ENCODE measurements at places on chromosomes 1 and 21.

DNA sequence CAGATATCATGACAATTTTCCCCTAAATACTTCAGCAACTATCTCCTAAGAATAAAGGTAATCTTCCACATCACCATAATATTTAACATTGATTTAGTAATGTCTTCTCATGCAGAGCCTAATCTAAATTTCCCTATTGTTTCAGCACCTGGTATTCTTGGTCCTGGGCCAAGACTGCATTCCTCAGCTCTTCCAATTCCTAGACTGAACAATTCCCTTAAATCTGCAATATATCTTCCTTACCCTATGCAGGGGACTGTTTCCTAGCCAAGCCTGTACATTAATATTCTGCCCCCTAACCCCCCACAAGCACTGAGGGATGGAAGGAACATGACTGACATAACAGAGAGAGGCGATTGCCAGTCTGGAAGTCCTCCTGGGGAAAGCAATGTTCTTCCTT is 28.7 kb upstream of the DISP1 start:
- no peak for DNase-seq

DNA sequence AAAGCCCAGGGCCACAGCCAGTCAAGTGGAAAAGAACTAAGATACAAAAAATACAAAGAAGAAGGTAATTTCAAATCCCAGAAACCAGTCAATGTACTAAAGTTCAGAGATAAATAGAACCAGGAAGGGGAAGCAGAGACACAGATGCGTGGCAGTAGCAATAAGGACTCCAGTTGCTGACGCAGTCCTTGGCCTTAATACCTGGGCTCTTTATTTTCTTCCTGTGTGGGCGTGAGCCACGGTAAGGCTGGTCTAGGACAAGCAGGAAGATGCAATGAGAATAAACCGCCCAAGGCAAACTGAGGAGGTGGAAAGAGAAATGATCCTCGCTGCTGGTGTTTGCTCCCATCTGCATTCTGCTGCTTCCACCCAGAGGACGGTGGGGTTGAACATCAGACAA is 65.6 kb upstream of the PLXNA2 start:
- DNase-seq: no peak

- peak; percentile 87 for DNase-seq
These were observed 41.4 kb downstream of the RNF115 start for GRCh38 chr1:145782272-145783099.

GRCh38 chr1:112146201-112146715 is 156.8 kb upstream of the KCND3 start:
- DNase-seq: no peak

DNA sequence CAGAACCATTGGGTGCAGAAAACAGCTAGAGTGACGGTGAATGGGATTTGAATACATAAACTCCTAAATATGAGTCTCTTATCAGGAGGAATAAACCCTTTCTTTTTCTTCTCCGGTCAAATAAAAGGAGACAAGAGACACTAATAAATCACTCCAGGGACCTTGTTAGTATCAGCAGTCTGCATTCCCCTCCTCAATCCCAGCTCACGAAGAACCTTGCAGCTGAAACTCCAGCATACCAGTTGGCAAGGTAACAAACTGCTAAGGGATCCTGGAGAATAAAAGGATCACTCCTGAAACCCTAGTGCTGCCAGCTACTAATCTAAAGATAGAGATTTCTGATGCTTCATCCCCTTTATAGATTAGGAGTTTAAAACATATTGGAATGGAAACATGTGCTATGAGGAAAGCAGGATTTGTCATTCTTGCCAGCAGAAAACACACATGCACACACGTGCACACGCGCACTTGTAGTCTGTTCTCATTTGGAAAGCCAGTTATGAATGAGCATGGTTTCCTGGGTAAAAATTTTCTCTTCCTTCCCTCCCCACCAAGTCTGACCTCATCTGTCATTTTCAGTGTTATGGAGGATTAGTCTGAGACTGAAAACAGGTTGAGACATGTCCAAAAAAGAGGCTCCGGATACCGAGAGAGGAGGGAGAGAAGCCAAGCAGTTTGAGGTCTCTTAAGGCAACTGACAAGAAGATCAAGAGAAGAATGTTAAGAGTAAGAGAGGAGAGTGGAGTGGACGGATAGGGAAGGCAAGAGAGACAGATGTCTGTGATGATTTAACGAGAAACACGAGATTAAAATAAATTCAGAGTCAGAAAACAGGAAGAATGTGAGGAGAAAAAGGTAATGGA is 10.9 kb downstream of the IER5 start:
- DNase-seq: no peak

- no peak for DNase-seq
These were observed 21.4 kb downstream of the AHCYL1 start for GRCh38 chr1:110005971-110006370.

GRCh38 chr1:16186655-16187235 is 25.7 kb downstream of the ARHGEF19 start:
- DNase-seq: no peak

GRCh38 chr1:204438628-204439027 is 27.0 kb upstream of the PPP1R15B start:
- DNase-seq: peak; percentile 94

GRCh38 chr1:43978264-43978550 is 803 bp upstream of the B4GALT2 start:
- DNase-seq: no peak

DNA sequence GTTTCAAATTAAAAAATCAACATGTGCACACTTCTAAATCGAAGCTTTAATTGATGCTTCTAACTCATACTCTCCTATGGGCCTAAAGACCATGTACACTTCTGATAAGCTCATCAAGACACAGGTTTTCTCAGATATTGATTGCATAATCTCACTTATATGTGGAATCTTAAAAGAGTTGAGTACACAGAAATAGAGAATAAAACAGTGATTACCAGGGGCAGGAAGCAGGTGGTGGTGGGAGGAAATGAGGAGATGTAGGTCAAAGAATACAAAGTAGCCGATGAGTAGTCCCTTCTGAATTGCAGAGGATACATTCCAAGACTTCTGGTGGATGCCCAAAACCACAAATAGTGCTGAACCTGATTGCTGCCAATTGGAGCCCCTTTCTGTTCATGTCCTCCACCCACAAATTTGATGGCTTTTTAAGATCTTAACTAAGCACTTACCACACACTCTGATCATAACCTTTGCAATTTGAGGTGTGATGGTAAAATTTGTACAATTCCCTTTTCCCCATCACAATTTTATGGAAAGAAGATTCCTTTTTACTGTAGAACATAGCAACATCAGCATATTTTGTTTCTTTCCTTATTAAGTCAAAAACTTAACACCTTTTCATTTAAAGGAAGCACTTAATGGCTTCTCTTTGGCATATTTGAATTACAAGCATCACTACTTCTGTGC is 3.3 kb upstream of the CD1B start:
- DNase-seq: no peak

DNA sequence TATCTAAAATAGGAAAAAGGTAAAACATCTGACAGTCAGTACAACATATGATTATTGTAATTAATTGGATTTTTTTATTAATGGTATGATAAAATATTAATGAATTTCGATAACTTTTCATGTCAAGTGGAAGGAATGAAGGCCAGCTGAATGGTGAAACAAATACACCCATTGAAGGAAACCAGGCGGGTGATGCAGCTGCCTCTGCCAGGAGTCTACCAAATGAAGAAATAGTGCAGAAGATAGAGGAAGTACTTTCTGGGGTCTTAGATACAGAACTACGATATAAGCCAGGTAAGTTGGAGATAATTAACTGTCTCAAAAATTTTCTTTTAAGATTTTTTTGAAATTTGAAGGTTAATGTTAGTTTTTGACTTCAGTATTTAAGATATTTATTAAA is 3.2 kb downstream of the SON start:
- DNase-seq: no peak

DNA sequence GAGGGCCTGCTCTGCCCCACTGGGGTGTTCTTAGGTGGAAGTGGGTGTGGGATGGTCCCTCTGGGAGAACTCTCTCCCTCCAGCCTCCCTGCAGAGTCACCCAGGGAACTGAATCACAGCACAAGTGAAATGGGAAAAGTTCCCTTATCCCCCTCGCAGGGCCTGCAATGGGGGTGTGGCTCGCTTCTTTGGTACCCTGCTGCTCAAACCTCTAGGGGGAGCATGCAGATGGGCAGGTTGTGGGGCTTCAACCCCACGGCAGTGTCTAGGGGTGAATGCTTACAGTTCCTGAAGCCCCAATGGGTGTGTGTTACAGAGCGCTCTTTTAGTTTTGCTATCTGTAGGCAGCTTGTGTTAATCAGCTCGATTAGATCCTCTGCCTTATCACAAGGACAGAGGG is 59.0 kb upstream of the TINAGL1 start:
- DNase-seq: no peak

- DNase-seq: no peak
These were observed 72.8 kb downstream of the ABL2 start for GRCh38 chr1:179156708-179157107.

DNA sequence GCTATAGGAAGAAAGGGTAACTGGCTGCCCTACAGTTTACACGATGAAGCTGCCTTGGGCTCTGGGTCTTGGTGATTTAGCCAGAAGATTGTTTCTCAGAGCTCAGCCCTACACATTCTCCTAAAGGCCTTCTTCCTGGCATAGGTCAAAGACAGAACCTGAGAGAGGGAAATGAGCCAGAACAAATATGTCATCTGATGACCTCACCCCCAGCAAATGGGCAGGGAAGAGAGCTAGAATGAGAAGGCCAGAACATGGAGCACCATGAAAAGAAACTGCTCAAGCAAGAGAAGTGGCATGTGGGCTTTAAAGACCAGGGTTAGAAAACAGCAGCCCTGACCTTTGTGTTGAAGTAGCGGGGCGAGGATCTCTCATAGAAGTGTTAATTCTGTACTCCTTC is 5.5 kb upstream of the ILDR2 start:
- DNase-seq: no peak

DNA sequence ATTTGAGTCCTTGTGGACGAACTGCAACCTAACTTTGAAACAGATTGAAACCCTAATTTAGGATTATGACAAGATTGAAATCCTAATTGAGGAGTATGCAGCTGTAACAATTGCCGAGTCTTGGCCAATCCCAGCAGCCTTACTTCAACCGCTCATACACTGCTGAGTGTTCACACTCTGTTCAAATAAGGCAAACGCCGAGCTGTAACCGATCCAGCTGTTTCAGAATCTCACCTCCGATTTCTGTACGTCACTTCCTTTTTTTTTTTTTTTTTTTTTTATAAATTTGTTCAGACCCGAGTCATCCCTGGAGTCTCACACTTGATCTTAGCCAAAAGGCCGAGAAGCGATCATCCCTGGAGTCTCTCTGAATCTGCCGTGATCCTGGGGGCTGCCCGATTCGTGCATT is 22.3 kb upstream of the ATP5PO start:
- DNase-seq: no peak

DNA sequence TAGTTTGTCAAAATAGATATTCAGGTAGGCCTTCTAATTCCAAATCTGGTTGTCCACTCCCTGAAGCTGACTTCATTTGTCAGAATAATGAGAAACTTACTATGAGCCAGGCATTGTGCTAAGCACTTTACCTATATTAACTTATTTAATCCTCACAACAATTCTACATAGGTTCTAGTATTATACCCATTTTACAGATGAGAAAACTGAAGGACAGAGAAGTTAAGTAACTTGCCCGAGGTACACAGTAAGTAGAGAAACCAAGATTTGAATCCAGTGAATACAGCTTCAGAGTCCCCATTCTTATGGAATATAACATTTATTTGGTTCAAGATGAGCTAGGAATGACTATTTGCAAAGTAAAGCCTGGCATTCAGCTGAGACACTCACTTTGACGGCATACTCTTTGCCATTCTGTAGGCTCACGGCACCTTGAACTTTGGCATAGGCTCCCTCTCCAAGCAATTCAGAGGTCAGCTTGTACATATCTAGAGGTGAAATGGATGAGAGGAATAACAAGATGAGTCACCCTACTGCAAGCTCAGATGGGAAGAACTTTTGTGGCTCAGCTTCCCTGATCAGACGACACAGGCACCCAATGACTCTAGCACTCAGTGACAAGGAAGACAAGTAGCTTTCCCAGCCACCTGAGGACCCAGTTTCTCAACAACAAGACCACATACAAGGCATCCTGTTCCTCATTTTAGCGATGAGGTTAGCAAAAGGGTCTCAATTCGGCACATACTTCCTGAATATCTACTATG is 23.7 kb downstream of the MKNK1 start:
- no peak for DNase-seq

DNA sequence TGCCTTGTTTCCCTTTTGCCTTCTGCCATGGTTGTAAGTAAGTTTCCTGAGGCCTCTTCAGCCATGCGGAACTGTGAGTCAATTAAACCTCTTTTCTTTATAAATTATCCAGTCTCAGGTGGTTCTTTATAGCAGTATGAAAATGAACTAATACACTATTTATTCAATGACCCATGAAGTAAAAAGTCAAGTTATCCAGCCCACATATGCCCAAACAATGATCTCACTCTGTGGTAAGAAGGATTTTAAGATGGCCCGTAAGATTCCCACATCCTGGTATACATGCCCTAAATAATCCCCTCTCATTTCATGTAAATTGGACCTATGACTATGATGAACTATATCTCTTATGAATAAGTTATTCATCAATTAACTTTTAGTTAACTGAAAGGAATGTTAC is 1008.3 kb upstream of the B3GALT2 start:
- no peak for DNase-seq

GRCh38 chr1:200670242-200671118 is 773 bp upstream of the DDX59 start:
- DNase-seq: peak; percentile 55

DNA sequence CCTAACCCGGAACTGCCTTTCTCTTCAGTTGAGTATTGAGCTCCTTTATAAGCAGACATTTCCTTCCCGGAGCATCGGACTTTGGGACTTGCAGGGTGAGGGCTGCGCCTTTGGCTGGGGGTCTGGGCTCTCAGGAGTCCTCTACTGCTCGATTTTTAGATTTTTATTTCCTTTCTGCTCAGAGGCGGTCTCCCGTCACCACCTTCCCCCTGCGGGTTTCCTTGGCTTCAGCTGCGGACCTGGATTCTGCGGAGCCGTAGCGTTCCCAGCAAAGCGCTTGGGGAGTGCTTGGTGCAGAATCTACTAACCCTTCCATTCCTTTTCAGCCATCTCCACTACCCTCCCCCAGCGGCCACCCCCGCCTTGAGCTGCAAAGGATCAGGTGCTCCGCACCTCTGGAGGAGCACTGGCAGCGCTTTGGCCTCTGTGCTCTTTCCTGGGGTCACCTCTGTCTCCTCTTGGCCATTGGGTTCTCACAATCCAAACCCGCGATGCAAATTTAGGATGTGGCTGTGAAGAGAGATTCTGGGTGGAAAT is 3.7 kb downstream of the OLIG2 start:
- no peak for DNase-seq

DNA sequence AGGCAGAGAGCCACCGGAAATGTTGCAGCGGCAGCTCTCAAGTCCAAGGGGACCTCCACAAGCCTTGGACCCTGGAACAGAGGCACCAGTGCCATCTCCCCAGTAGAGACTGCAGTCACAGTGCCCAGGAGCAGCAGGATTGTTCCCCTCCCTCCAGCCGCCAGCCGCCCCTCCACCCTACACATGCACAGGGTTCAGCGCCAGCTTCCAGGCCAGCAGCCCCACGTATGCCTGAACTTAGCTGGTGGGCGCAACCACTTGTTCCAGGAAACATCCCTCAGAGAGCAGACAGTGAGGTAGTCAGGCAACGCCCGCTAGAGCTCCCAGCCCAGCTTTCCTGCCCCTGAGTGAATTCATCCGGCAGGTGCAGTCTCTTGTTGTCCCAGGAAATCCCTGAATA is 1098.1 kb upstream of the NCAM2 start:
- no peak for DNase-seq

- DNase-seq: no peak
These were observed 58.7 kb downstream of the PRDM16 start for GRCh38 chr1:3127738-3128137.
